NCI-H446 (cell line): ENCODE measurements at places on chromosomes 3 and 15.

GRCh38 chr15:29674661-29675533 is 147.4 kb downstream of the TJP1 start:
- no peak for DNase-seq

DNA sequence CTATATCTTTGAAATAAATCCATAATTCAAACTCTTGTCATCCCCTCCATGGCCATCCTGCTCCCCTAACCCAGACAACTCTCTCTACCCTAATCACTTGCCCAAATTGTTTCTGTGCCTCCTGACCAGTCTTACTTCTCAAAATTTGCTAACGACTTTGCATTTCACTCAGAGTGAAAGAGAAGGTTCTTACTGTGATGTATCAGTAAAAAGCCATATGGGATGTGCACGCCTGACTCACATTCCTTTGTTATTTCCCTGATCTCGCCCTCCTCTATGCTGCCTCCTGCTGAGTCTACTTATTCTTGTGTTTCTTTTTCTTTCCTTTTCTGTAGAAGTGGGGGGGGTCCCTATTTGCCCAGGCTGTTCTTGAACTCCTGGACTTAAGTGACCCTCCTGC is 487.2 kb upstream of the FRG2C start:
- no peak for DNase-seq

GRCh38 chr15:67117370-67117769 is 52.0 kb downstream of the SMAD3 start:
- DNase-seq = no peak

DNA sequence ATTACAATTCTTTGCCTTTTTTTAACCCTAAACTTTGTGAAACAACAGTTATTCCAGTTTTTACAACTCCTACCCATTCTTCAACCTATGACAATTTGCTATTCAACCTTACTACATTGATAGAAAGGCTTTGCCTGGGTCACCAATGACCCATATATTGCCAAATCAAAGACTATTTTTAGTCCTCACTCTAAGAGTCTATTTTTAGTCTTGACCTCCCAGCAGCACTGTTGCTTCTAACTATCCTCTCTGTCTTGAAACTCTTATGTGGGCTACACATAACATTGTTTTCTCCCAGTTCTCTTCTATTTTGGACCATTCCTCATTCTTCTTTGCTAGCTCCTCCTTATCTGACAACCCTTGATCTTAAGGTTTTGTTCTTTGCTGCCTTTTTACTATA is 71.4 kb downstream of the C3orf80 start:
- DNase-seq = no peak

- no peak for DNase-seq
Observed at GRCh38 chr3:194079702-194080172, 56.2 kb upstream of the HES1 start.

DNA sequence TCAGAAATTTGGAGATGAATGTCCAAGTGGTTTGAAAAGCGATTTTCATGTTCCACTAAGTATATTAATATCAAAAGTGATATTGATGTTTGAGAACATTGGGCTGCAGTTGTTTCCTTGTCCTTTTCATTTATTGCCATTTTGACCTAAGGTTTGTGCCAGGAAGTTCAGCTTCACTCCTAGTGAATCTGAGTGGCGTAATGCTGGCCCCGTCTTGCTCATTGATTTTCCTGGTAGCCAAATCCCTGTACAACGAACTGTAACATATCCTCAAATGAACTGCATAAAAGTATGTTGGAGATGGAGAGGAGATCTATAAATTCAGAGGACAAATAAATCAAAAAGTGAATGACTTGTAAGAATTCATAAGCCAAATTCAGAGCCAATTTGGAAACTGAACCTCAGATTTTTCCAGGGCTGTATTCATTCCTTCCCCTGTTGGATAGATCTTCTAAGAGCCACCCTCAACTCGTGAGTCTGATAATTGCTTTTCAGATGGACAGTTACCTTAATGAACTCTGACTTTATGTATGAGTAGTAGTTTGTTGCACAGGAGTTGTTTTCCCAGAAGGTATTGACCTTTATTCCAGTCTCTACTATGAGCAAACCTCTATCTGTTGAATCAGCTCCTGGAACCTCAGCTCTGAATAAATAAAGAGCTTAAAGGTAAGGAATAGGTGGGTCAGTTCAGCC is 72.8 kb downstream of the ITPR1 start:
- no peak for DNase-seq

GRCh38 chr3:126553284-126554084 is 5.2 kb downstream of the C3orf22 start:
- DNase-seq = no peak

DNA sequence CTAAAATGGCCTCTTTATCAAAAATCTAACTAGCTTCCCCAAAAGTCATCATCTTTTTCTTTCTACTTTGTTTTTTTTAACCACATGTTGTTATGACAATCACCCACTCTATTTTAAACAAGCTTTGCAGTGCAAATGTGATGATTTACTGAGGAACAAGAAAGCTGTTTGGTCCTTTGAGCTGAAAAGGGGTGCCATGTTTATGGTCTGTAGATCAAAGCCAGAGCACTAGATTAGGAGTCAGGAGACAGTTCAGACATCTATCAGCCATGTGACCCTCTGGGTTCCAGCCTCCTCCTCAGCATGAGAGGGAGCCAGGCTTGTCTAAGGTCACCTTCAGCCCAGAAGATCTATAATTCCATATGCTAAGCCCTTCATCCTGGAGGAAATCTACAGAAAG is 65.9 kb downstream of the RPL22L1 start:
- no peak for DNase-seq

DNA sequence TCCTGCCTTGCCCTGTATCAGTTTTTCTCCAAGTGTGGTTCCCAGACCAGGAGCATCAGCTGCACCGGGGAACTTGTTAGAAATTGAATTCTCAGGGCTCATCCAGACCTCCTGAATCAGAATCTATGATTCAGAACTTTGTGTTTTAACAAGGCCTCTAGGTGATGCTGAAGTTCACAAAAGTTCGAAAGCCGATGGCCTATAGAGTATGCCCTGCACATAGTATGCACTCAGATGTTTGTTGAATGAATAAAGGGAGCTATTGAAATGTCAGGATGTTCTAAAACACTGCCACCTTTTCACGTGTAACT is 664 bp upstream of the LARP6 start:
- DNase-seq = no peak

DNA sequence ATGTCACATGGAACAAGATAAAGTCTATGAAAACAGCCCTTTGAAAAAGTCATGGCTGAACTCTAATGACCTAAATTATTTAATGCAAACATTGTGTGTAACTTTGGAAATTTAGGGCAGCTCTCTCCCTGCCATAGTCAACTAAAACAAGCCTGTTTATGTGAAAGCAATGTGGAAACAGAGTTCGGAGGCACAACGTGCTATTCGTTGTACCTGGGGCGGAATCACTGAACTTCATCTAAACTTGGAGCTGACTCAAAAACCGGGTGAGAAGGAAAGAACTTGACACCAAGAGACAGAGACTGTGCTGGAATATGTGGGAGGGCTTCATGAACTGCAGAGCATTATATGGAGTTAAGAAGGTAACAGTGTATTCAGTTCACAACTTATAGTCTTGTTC is 764.9 kb upstream of the GOLIM4 start:
- no peak for DNase-seq

- DNase-seq = no peak
Observed at GRCh38 chr3:71075494-71075893, 508.0 kb downstream of the FOXP1 start.

- DNase-seq = no peak
Observed at GRCh38 chr3:80278056-80278455, 510.3 kb upstream of the ROBO1 start.

DNA sequence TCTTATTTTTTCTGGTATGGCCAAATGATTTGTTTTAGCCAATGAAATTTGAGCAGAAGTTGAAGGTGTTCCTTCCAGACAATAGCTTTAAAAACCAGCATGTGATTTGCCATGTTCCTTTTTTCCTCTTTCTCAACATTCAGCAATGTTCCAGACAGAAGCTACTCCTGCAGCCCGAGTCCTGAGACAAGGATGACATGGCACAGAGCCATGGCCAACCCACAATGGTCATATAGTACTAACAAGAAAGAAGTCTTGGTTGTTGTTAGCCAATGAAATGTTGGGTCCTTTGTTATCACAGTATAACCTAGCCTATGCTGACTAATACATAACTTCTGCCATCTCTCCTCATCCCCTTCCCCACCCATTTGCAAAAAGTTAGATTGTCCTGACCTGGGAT is 211.1 kb upstream of the STT3B start:
- DNase-seq = no peak

- no peak for DNase-seq
Observed at GRCh38 chr3:142929109-142929508, 34.4 kb downstream of the PAQR9 start.

GRCh38 chr3:169771497-169772304 is 1.5 kb upstream of the MYNN start:
- peak; percentile 93 for DNase-seq

GRCh38 chr3:159832024-159832423 is 156.6 kb upstream of the IL12A start:
- no peak for DNase-seq

DNA sequence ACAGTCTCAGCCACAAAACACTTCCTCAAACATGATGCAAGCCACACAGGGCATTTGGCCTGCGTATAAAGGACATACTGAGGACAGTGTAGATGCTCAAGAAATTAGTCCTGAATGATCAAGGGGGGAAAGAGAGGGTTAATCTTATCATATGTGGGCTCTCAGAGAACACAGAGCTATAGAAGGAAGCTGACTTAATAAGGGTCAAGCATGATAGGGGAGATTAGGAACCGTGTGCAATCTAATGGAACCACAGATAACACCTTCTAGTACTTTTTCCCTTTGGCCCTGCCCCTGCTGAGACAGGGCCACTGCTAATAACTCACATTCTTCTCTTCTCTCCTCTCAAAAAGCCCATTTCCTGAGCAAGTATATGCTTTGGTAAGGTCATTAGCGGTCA is 114.1 kb upstream of the ADAMTS9 start:
- no peak for DNase-seq

DNA sequence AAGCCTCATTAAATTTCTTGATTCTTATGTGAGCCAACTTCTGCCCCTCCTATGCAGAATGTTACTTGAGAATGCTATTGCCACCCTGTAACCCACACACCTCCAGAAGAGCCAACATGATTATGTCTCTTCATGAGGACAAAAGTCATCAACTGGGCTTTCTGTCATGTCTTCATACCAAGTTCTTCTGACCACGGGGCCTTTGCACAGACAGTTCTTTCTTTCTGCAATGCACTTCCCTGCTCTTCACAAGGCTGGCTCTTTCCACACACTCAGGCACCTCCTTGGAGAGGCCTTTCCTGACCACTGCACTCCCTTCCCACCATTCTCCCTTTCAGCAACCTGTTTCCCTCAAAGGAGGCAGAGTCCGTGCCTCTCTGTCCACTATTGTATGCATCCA is 107.9 kb upstream of the NR2E3 start:
- DNase-seq = no peak

GRCh38 chr3:69370156-69370883 is 15.6 kb downstream of the FRMD4B start:
- no peak for DNase-seq

GRCh38 chr15:66862940-66863335 is 160.9 kb downstream of the SMAD6 start:
- peak; percentile 68 for DNase-seq

DNA sequence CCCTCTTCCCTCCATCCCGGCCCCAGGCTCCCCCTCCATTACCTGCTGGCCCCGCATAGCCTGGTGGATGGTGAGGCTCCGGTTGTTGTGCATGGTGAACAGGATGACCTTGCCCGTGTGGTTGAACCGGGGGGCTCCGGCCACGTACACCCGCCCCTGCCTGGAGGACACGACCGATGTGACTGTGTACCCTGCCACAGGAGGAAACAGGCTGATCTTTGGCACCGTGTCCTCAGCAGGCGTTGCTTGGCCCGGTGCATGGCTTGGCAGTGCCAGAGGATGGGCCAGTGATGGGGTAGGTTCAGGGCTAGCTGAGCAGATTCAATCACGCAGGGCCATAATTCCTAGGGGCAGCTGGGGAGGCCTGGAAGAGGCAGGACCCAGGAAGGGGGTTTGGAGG is 58.1 kb downstream of the FEM1B start:
- DNase-seq = peak; percentile 9

DNA sequence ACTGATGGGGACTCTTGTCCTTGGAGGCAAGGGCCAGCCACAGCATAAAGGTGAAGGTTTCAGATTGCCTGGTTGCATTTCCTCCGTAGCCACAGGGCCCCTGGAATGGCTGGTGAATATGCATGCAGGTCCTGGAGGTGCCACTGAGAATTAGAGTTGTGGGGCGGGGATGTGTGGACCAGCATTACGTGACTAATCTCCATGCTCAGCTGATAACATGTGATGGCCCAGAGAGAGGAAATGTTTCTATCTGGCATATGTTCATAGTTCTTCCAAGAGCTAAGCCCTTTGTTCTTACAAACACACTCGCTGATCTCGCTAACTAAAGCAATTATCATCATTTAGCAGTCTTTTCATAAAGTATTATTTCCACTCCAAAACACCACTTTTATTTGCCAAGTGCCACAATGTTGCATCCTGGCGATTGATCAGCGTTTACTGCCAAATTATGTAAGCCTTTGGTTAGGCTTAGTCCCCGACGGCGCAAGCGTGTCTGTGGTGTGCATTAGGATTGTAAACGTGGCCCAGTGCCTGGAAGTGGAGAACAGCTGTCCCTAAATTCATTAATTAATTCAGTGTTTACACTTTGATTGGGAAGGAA is 55.9 kb downstream of the CGNL1 start:
- DNase-seq = peak; percentile 86

DNA sequence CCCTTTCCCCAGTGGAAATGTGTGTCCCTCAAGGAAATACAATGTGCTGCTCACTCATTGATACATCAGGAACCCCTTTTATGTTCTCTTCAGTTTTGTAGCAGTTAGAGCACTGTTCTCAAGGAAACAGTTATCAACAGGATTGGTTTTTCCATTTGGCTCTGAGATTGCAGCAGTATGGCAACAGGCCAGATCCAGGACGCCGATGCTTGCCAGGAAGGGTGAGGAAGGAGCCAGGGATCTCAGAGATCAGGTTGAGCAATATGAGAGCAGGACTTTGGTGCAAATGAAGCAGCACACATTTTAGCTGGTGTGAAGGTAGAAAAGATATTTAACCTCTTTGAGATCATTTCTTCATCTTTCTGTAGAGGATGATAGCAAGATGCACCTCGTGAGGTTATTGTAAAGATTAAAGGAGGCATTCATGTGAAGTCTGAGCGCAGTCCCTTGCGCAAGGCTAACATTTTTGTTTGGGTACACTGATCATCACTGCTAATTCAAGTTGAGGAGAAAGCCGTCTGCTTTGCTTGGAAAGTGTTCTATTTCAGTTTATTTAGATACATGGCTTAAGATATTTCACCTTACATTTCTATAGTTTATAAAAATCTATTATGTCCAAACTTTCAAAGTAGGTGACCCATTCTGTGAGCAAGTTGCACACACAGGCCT is 68.5 kb downstream of the KCNH8 start:
- DNase-seq = peak; percentile 79
